ENCODE measurements at places on chromosomes 13 and 19.
A peak's percentile ranks its signal among the peaks of the same experiment; 100 is the strongest.

GRCh38 chr13:85812282-85812681 lies 13.1 kb upstream of the SLITRK6 start:
- DNase-seq, result no peak

DNA sequence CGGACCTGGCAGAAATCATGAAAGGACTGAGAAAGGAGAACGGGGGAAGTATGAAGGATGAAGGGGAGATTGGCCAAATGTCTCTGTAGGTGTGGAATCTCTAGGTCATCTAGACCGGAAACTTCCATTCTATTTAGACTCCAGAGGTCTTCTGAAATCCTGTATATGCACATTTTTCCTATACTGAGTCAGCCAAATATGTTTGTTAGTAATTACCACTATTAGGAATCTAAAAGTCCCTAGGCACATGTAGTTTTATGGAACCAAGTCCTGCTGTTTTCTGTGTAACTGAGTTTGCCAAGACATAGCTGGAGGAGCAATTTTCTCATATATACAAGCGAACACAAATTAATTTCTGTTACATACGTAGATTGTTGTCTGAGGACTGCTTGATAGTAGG lies 498.1 kb downstream of the GPC5 start:
- DNase-seq, result no peak

GRCh38 chr19:2244486-2244885 lies 4.6 kb upstream of the AMH start:
- no peak for DNase-seq

DNA sequence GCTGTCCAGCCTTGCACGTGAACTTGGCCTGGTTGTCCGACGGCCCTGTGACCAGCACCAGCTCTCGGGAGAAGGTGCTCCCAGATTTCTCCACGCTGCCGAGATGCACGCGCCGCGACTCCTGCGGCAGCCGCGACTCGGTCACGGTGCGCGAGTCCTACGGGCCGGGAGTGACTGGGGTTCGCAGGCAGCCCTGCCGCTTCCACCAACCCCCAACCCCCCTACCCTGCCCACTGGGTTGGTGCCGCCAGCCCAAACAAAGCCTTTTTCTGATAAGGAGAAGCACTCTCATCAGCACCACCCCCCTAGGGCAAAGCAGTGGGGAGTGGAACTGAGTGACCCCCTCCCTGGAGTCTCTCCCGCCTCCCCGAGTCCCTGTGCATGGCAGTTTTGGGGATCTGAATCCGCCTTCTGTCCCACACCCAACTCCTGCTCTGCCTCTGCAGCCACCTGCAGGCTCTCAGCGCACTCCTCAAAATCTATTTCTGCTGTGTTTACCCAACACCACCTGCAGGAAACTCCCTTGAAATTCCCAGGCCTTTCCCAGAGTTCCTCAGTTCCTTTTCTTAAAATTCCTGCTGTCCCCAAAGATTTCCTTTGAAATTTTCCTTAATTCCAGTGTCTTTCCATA lies 6.2 kb downstream of the NPHS1 start:
- peak; percentile 8 for DNase-seq

- no peak for DNase-seq
Measured at GRCh38 chr19:13579388-13580060, 73.2 kb upstream of the CACNA1A start.

DNA sequence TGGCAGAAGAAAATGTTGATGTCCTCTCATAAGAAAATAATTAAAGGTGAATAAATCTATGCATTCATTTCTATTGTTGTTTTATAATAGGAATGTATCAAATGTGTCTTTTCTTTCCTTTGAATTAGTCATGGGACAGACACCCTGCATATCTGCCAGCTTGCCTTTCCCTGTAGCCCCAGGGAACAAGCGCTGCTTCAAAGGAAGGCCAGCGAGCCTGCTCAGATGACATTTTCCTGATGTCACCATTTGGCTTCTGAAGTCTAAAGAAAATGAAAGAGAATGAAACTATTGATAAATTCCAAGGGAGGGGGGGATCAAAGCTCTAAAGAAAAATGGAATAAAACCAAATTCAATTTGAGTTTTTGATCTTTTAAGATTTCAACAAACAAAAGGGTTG lies 574.8 kb downstream of the IRS2 start:
- DNase-seq, result no peak

Measured in NCI-H748 treated with DMSO at 0.1 percent for 48 hours (cell line).